ENCODE measurements at places on chromosomes 13 and 19.

DNA sequence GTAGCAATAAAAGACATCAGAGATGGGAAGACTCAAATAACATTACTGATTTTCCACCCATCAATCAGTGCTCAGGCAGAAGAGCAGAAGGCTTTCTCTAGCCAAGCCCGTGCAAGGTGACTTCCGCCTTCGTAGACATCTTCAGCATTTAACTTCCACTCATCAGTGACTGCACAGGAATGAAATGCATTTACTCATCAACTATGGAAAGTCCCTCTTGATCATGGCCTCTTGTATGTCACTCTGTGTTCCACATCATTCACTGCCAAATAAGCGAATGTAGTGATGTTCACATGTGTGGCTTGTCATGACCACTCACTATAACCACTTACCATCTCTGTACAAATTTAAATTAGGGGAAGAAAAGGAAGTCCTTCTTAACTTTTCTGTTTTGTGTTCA lies 49.4 kb downstream of the SACS start:
- DNase-seq = no peak

GRCh38 chr19:2494084-2494446 lies 18.1 kb downstream of the GADD45B start:
- DNase-seq = no peak

GRCh38 chr19:10784257-10784656 lies 51.8 kb downstream of the TMED1 start:
- no peak for DNase-seq

GRCh38 chr13:49517461-49517860 lies 21.7 kb downstream of the PHF11 start:
- no peak for DNase-seq

GRCh38 chr19:55259540-55260210 lies 858 bp upstream of the PPP6R1 start:
- DNase-seq = no peak

GRCh38 chr13:84896128-84896527 lies 903.1 kb downstream of the SLITRK6 start:
- DNase-seq = peak; percentile 26

GRCh38 chr19:35294328-35294727 lies 2.4 kb downstream of the MAG start:
- no peak for DNase-seq

DNA sequence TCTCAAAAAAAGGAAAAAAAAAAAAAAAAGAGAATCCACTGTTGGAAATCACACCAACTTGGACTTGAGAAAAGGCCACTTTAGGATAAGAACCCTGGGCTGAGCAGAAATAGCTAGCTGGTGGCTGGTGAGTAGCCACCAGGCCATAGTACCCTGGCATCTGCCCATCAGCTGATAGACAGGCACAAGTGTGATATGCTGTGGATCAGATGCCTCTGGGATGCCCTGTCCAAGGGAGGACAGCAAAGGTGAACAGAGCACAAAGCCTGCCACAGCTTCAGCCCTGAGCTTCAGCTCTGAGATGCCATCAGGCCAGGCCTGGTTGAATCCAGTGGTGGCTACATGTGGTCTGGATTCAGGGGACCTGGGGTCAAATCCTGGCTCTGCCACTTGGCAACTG lies 8.7 kb downstream of the SIRT2 start:
- DNase-seq = no peak

- no peak for DNase-seq
Observed at GRCh38 chr19:19191768-19192077, 229 bp downstream of the BORCS8 start.

DNA sequence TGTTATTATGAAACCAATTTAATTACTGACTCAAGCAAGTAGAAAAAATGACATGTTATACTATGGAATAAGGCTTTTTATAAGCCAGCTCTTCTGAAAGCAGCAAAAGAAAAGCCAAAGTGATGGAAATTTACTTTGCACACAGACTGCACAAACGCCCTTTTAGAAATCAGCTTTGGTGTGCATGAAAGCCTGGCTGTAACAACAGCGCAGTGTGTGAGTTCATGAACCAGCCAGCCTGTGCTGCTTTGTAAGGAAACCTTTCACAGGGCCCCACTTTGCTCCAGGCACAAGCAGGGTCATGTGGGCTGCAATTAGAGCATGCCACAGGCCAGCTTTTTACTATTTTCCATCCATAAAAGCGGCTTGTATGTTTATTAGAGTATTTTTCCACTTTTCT lies 13.6 kb upstream of the IFT88 start:
- DNase-seq = no peak

DNA sequence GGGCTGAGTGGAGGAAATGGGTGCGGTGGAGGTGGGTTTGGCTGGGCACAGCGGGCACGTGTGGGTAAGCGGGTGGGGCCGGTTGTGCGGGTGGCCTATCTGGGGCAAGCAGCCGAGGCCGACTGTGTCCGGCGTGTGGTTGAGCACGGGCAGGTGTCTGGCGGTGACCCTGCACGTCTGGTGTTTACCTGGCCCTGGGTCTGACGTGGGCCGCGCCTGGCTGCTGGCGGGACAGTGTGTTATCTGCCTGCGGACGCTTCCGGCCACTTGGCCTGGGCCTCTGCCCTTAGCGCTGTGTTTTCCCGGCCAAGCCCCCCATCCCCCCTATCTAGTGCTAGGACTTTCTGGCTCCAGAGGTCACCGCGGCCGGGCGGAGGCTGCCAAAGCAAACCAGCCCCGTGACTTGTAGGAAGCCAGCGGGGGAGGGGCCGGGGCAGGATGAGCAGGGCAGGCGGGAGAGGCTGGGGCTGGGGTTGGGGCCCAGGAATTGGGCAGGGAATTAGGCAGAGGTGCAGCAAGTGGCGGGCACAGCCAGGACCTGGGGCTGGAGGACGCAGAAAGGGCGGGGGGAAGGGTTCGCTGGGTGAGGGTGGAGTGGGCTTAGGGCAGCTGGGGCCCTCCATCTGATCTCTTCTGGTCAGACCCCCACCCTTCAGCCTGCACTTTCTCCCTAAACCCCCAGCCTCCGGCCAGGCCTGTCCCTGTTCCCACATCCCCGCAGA lies 534 bp upstream of the HPN start:
- DNase-seq = peak; percentile 43

DNA sequence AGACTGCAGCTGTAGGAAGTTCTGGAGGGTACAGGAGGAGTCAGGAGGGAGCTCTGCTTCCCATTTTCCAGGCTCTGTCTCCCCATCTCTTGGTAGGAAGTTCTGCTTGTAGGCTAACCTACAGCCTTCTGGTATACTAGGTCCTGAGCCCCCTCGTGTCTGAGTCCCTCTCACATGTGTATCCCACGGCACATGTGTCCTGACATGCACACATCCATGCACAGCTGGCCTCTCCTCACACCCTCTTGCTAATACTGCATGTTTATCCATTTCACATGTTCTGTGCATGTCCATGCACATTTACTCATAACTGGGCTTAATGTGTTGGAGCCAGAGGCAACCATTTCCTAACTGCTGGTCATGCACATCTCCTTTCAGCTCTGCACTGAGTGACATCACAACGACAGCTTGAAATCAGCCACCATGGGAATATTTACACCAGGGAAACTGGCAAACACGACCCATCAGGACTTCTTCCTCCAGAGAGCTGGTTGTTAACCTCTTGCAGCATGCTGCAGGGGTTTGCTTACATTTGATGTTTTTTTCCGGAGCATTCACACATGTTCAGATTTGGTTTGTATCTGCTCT lies 3.0 kb downstream of the CD209 start:
- no peak for DNase-seq

GRCh38 chr13:108889324-108889984 lies 260.0 kb downstream of the MYO16 start:
- no peak for DNase-seq

- DNase-seq = peak; percentile 64
Observed at GRCh38 chr19:5547881-5548280, 19.9 kb downstream of the TINCR start.

- DNase-seq = peak; percentile 34
Observed at GRCh38 chr19:17205237-17206140, 9.7 kb upstream of the USE1 start.

GRCh38 chr13:61202042-61202441 lies 213.6 kb downstream of the PCDH20 start:
- DNase-seq = no peak

- no peak for DNase-seq
Observed at GRCh38 chr19:15936173-15936572, 1.8 kb upstream of the CYP4F11 start.

GRCh38 chr19:17659996-17660395 lies 28.2 kb downstream of the UNC13A start:
- no peak for DNase-seq

GRCh38 chr19:39631626-39632025 lies 24.1 kb upstream of the LGALS16 start:
- DNase-seq = no peak

DNA sequence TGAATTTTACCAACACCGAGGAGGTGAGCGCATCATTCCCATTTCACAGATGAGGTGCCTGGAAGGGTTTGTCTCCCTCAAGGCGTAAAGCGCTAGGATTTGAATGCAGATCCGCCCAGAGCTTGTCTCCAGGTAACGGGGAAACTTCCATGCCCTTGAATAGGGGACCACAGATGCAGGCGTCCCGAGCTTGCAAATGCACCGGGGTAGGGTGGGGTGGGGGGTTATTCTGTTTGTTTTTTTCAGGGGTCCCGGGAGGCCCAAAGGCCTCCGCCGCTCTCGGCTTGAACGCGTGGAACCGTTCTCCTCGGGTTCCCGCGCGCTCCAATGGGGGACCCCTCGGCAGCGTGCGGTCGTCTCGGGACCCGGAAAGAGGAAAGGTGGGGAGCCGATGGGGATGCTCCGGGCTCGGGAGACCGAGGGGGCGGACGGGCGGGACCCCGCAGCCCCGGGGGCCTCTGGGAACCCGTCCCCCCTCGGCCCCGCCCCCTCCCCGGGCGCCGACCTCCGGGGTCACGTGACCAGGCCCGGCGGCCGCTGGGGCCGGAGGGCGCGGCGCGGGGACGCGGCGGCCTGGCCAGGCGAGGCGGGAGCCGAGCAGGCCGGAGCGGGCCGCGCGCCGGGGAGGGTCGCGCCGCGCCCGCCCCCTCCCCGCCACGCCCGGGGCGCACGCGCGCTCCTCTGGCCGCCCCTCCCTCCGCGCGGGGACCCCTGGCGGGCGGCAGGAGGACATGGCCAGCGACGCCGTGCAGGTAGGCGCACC lies at the start of gene PKN1:
PKN1 (plus strand) TSS at position 516 of the 763 bp plus-strand sequence; CDS start at position 732, 216 bp downstream.
- peak; percentile 36 for DNase-seq

GRCh38 chr19:14089412-14089661 lies 1.2 kb downstream of the SAMD1 start:
- DNase-seq = no peak

GRCh38 chr19:48997972-48998371 lies 4.3 kb downstream of the RUVBL2 start:
- DNase-seq = peak; percentile 55

DNA sequence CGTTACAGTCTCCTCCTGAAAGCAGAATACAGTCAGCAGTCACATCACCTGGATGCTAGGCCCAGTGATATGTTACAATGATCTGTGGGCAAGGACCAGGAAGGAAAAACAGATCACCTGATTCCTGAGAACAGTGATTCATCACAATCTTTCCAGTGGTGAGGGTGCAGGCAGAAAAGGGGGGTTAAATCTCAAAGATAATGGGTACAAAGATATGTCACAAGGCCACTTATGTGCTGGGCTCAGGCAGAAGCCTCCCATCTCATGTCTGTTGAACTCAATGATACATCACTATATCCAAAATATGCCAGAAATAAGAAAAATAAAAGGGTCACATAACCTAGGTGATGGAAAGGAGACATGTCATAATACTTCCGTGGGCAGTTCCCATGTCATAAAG lies 10.8 kb upstream of the ZNF91 start:
- DNase-seq = no peak

Data from SW480 (cell line).